ENCODE measurements at places on chromosomes 11 and 22. TPM values are rescaled to one million over a fixed set of nuclear protein-coding genes. Genes with fewer than 3 reads are reported as not detected.

The AASDHPPT gene
- 41.8 TPM for total RNA-seq

GRCh38 chr22:50138988-50139387 is 31.5 kb upstream of the PANX2 start:
- DNase-seq: no peak

The OVOL1 gene
- total RNA-seq: 2.7 TPM

The LGALS12 gene
- not detected for total RNA-seq

- no peak for DNase-seq
Measured at GRCh38 chr11:127255209-127255608, 254.6 kb upstream of the KIRREL3 start.

DNA sequence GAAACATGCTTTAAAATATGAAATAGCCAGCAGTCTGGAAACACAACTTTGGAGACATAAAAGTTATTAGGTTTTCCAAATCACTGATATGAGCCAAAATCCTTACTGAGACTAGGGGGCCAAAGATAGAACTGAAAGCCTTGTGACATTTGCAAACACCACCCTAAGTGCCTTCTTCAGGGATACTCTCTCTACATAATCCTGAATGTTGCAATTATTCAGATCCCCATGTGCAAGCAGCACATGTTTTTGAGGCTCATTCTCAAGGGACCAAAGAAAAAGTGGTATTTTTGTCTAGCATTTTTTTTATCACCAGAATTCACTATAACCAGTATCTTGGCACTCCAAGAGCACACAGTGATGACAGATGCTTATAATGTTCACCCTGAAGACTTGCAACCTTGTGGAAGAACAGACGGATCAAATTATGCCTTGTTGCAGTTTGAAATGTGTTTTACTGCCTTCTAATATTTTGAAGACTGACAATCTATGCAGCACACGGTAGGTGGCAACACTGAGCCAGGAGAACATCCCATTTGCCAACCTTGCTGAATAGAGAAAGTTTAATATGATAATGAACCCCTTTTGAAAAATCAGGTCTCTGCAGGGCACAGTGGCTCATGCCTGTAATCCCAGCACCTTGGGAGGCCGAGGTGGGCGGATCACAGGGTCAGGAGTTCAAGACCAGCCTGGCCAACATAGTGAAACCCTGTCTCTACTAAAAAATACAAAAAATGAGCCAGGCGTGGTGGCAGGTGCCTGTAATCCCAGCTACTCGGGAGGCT is 78.5 kb downstream of the PLEKHA7 start:
- DNase-seq: peak; percentile 45

DNA sequence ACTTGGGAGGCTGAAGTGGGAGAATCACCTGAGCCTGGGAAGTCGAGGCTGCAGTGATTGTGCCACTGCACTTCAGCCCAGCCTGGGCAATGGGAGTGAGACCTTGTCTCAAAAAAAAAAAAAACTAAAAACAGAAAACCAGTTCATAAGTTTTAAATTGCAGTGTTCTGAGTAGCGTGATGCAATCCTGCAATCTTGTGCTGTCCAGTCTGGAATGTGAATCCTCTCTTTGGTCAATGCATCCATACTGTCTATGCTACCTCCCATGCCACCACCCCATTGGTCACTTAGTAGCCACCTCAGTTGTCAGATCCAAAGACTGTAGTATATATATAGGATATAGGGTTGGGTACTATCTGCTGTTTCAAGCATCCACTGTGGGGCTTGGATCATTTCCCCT is 11.1 kb downstream of the YAP1 start:
- no peak for DNase-seq

DNA sequence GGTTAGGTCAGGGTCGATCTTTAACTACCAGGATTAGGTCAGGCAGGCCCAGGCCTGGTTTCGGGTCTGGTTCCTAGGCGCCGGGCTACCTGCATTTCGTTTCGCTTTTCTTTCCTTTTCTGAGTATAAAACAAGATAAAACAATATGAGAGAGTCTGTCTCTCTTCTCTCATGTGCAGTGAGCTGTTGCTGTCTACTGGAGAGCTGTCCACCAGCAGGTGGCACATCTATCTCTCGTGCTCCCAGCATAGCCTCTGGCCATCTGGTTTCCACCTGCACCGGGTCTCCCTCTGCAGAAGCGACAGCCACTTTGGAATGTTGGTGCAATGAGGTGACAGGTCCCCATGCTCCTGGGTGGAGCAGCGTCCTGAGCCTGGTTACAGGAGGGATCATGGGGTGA is 27.6 kb downstream of the RIBC2 start:
- DNase-seq: peak; percentile 46

DNA sequence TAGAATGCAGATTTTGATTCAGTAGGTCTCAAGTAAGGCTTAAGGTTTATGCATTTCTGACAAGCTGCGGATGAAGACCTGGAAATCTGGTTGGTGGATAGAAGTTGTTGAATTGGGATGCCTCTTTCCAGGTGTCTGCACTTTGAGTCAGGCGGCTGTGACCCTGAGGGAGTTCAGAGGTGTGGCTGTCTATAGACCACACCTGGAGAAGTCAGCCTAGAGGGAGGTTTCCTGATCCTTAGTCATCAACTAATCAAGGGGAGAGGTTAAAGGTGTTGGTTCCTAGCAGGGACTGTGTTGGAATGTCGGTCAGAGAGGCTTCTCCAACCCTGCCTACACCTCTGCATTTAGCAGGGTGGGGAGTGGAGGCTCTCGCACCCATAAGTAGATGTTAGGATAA is 8.0 kb downstream of the GLB1L2 start:
- DNase-seq: no peak

DNA sequence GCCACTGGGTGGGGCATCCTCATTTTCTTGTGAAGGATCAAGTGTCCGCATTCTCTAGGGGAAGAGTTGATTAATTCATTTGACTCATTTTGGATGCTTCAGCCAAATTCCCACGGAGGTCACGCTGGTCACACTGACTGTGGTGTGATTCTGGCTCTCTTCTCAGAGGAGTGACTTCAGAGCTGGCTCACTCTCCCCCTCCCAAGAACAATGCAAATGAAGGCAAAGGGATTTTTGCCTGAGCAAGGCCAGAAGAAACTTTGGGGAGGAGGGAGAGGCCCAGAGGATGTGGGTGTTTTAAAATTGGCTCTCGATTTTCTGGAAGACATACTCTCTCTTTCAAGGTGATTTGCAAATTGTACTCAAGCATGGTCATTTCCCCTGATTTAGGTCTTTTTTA is 51.1 kb upstream of the LMO2 start:
- peak; percentile 29 for DNase-seq

The GDPD4 gene
- not detected for total RNA-seq

The GDPD5 gene
- total RNA-seq: 13.3 TPM

The LRRC75B gene
- total RNA-seq: 17.3 TPM

The EXPH5 gene
- 46.5 TPM for total RNA-seq

DNA sequence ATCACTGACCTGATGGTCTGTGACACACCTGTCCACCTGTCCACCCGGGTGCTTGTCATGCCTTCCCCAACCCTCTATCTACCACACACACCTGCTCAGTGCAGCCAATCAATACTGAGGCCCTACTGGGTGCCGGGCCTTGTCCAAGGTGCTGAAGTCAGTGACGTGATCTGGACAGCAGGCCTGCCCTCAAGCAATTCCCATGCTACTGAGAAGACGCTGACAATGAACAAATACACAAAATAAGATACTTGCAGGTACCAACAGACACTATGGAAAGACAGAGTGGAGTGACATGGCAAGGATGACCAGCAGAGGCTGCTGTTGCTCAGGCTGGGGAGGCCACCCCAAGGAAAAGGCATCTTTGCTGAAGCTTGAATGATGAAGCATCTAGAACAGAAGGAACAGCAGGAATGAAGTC is 21.2 kb downstream of the PLAAT3 start:
- no peak for DNase-seq

- no peak for DNase-seq
Measured at GRCh38 chr11:111324277-111324720, 26.0 kb downstream of the POU2AF3 start.

DNA sequence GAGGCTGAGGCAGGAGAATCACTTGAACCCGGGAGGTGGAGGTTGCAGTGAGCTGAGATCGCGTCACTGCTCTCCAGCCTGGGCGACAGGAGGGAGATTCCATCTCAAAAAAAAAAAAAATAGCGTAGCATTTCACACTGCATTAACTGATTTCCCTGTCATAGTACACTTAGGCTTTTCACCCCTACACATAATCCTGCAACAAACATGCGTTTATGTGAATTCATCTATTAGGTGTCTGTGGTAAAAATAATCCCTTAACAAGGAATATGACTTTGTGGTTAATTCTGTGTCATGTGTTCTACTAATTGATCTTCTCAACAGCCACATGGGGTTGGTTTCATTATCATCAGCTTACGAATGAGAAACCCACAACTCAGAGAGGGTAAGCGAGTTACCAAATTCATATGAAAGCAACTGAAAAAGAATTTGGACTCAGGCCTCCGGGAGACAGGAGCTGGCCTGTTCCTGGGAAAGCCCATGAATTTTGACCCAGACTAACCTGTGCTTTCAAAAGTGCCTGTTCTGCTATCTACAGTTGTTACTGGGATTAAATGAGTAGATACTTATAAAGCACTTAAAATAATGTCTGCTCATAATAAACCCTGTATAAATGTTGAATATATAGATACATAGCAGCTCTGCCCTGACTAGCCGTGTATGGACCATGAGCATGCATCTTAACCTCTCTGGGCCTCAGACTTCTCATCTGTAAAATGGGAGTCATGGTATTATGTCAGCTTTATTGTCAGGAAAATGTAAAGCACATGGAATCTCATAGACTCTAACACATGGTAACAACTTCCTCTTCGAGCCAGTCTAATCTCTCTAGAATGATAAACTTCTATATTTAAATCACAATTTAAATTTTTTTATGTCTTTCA is 36.6 kb downstream of the KCNJ1 start:
- no peak for DNase-seq

The KCNC1 gene
- total RNA-seq: not detected

DNA sequence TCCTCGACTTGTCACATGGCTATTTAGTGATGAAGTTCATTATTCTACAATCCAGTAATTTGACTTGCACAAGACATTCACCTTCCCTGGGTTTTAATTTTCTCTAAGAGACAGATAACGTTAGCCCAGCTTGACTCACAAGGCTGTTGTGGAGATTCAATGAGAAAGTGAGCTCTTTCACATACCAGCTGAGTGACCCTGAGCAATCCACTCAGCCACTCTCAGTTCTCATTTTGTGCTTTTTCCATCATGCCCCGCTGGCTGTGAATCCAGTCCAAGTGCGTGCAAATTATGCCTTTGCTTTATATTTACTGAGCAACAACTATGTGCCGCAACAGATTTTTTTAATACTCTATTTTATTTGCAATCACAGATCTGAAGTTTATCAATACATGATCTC is 176.5 kb downstream of the LARGE1 start:
- DNase-seq: no peak

GRCh38 chr11:88886796-88887195 is 179.0 kb downstream of the GRM5 start:
- peak; percentile 51 for DNase-seq

DNA sequence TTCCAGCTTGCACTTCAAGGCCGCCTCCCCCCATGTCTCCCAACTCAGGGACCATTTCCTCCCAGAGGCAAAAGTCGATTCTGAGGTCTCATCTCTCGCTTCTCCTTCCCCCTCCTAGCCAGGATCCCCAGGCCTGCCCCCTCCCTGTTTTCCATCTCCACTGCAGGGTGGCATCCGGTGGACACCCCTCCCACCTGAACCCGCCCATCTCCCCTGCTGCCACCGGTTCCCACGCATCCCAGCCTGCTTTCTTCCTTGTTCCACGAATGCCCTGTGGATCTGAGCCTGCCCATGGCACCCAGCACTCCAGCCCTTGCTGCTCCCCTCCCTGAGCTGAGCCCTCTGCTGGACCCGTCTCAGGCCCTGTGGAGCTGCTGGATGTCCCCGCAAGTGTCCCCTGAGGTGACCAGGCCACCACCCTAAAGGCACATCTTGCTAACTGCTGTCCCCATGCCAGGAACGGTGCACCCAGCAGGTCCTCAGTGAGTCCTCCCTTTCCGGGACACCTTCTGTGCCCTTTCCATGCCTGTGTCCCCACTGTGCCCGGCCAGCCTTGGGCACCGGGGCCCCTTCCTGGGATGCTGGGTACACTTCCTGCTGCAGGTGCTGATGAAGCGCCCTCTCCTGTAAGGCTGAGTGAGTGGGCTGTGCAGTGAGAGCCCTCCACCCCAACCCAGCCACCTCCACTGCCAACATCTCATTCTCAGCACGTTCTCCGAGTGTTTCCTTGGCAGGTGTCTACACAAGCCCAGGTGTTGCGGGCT is 936 bp downstream of the IL17REL start:
- no peak for DNase-seq

- no peak for DNase-seq
Measured at GRCh38 chr11:75268626-75269366, 28.2 kb downstream of the TPBGL start.

The FADS2 gene
- 70.7 TPM for total RNA-seq

DNA sequence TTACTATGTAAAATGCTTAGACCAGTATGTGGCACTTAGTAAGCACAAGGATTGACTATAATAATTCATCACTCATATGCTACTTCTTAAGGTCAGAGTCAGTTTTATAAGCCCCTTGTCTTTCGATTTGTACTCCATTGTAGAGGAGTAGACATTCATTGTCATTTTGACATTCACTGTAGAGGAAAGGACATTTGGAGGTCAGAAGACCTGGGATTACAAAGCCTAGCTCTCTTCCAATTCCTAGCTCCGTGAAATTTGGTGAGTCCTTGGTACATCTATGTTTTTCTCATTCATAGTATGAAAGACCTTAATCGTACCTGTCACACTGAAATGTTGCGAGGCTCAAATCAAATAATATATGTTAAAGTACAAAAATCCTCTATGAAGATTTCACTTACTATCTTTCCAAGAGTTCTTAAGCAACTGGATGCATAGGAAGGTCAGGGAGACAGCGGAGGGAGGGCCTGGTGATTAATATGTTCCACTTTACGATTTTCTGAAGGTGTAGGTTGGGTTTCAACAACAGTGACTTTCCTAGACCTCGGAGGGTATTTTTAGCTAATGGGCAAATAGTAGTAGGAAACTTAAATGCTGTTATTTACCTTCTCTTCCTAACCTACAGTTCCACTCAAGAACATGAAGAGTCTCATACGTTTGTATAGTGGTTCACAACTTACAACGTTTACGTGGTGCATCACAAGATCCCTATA is 1.4 kb upstream of the EMSY start:
- peak; percentile 19 for DNase-seq

GRCh38 chr11:113554526-113554925 is 79.3 kb upstream of the DRD2 start:
- DNase-seq: no peak

DNA sequence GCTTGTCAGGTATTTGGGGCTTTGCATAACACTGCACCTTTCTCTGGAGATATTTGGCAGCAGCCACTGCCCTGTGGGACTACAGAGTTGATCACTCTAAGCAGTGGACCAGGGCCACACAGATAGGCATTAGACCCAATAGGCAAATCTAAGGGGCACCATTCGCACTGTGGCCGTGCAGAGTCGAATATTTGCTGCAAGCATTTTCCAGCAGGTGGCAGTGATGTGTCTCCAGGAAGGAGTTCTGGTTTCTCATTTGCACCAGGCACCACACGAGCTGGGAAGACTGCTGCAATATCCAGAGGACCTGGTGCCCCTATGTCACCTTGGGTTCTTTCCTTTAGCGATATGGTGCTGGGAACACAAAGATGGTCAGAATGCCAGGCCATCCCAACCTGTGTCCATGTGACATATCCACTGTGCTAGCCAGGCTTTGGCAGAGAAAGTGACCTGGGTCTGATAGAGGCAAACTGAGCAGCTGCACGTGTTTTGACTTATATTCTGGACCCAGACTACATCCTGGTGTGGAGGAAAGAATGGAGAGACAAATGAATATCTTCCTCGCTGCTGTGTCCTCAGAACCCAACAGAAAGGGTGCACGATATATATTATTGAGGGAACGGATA is 318.7 kb downstream of the BUD13 start:
- DNase-seq: peak; percentile 17

All from mammary epithelial cell (primary cell).